ENCODE measurements at places on chromosomes 16 and 17.

- no peak for DNase-seq
Measured at GRCh38 chr16:49588026-49588425, 214.4 kb downstream of the C16orf78 start.

DNA sequence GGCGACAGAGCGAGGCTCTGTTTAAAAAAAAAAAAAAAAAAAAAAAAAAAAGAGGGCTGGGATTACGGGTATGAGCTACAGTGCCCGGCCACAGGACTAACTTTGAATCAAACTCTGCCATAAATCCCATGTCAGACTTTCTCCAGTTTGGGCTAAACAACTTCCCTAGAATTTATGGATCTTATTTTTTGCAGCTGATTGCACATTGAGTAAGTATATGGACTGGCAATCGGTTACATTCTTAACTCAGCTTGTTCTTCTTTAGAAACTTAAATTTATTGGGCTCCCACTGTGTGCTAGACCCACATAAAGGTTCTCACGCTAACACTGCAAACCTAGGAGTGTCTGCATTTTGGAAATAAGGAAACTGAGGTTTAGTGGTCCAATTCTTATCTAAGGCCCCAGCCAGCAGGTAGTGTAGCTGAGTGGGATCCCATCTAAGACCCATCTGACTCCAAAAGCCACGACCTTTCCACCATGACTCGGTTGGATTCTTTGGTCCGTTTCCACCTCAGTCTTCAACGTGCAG, 718 bp upstream of the CBFB start:
- no peak for DNase-seq

GRCh38 chr16:23907903-23908302, 72.1 kb downstream of the PRKCB start:
- DNase-seq, result no peak

DNA sequence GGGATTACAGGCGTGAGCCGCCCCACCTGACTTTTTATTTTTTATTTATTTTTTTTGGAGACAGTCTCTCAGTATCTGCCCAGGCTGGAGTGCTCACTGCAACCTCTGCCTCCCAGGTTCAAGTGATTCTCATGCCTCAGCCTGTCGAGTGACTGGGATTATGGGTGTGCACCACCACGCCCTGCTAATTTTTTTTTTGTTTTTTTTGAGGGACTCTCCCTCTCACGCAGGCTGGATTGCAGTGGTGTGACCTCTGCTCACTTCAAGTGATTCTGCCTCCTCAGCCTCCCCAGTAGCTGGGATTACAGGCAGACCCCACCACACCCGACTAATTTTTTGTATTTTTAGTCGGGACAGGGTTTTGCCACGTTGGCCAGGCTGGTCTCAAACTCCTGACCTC, 7.7 kb downstream of the ZNF207 start:
- DNase-seq, result no peak

GRCh38 chr17:65278050-65278819, 141.1 kb downstream of the RGS9 start:
- DNase-seq, result peak; percentile 11

DNA sequence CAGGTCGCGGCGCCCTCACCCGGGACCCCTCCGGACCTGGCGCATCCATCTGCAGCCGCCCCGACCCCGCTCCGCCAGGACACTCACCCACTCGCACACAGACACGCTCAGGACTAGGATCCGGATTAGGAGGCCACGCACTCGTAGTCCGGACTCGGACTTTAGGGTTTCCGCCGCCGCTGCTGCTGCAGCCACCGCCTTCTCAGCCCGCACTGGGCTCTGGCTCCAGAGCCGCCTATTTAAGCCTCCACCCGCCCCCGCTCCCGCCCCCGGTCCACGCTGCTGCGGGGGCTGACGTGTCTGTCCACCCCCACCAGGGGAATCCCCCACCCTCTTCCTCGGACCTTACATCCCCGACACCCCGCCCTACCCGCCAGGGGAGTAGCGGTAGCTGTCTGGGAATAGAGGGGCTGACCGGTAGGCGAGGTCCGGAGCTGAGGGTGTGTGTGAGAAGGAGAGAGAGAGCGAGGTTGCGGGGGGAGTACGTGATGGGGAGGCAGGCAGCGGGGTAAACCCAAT, at the start of gene RRAD:
Gene RRAD (minus strand): TSS at position 214 of the 519 bp plus-strand sequence. CDS start 356 bp downstream, outside the sequence.
- DNase-seq, result no peak

- DNase-seq, result no peak
Measured at GRCh38 chr16:48409839-48410632, 24.8 kb upstream of the SIAH1 start.

GRCh38 chr16:80971819-80972218, 34.9 kb downstream of the CMC2 start:
- DNase-seq, result no peak

DNA sequence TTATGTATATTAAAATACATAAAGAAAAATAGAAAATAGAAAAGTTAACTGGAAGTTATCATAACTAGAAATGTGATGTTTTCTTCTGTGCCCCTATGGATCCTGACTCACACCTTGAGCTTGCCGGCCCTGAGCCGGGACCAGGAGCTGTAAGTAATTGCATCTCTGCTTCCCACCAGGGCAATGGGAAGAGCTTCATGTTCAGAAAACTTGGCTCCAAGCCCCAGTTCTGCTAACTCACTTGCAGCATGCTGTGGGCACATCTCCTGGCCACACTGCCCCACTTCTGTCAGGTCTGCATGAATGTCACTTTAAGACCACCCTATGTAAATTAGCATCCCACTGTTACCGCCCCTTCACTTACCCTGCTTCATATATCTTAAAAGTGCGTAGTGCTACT, 37.2 kb downstream of the GNAO1 start:
- no peak for DNase-seq

GRCh38 chr17:17874478-17874877, 37.7 kb upstream of the SREBF1 start:
- DNase-seq, result no peak

DNA sequence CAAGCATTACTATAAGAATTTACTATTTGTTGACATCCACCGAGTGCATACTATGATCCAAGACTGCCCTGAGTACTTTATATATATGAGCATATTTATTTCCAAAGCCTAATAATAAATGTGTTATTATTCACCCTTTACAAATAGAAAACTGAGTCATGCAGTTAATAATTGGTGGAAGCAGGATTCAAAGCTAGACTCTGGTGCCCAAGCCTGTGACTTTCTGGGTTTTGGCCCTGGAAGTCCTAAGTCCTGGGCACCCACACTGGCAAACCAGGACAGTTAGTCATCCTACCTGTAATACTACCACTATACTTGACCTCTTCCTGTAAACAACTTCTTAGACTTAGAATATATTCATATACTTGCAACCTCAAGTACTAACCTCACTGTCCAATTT, 257.4 kb upstream of the IRX5 start:
- DNase-seq, result no peak

DNA sequence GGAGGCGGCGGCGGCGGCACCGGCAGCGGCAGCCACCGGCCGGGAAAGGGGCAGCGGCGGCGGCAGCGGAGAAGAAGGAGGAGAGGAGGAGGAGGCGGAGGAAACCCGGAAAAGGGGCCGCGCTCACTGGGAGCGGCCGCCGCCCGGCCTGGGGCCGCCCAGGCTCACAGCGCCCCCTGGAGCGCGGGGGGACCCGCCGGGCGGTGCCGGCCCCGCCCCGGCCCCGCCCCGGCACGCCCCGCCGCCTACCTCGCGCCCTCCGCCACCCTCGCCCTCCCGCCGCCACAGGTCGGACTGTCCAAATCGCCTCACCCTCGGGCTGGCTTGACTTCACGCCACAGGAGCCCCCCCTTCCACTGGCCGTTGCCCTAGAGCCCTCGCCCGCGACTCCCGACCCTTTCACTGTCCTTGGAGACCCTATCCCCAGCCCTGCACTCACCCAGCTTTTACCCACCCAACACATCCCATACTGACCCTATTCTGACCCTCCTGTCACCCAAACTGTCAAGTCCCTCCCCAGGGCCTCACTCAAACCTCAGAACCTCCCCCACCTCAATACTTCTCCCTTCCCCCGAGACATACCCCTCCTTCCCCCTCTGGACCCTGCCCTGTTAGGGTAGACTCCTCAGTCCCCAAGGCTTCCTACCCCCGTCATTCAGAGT, at the start of gene CSNK2A2:
Gene CSNK2A2 (minus strand): TSS at position 85 of the 662 bp plus-strand sequence. CDS start 370 bp downstream, outside the sequence.
- peak; percentile 65 for DNase-seq

GRCh38 chr16:68732741-68733399, 4.2 kb upstream of the CDH1 start:
- no peak for DNase-seq

Data from activated gamma-delta T cell treated with Interleukin-2 at 50 U/mL for 16 hours (primary cell).